ENCODE measurements at places on chromosomes 12 and 14.

DNA sequence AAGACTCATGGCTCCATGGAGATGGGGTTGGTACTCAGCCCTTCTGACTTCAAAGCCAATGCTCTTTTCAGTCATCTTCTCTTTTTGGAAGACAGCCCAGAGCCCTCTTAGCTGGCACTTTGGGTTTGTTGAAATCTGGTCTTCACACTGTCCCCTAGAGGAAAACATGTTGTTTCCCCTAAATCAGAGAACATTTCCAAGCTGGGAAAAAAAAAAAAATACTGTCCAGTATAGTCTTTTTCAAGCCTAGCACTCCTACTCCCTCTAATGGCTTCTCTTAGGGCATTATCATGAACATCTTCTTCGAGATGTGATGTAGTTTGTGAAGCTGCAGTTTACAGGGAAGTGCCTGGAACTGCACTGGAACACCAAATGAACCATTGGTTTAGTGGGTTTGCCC is 3.0 kb upstream of the ZC3H14 start:
- no peak for DNase-seq

- DNase-seq, result no peak
Observed at GRCh38 chr14:106737021-106737420, 1210.6 kb downstream of the TMEM121 start.

GRCh38 chr12:43852744-43853143 is 16.9 kb downstream of the TMEM117 start:
- DNase-seq, result no peak

DNA sequence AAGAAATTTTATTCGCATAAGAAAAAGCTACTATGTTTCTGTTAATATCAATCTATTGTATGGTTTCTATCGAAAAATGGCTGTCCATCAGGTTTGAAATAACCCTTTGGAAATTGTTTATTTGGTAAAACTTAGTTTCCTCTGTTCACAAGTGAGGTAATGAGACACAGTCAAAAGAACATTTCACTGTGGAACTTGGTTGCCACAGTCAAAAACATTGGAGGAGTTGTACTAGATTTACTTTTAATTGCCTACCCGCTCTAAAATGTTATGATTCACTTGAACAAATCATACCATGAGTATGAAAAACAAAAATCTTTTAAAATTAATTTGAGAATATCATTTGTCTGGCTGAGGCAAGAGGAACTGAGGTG is 46.5 kb downstream of the ITPR2 start:
- DNase-seq, result no peak

GRCh38 chr14:85991156-85991555 is 461.2 kb downstream of the FLRT2 start:
- no peak for DNase-seq
